Stimulated activated CD8-positive, alpha-beta memory T cell treated with anti-CD3 and anti-CD28 coated beads, Interleukin-7, amount 100 ng/mL, for 4 hours (primary cell): ENCODE measurements at places on chromosomes 16 and 17.

DNA sequence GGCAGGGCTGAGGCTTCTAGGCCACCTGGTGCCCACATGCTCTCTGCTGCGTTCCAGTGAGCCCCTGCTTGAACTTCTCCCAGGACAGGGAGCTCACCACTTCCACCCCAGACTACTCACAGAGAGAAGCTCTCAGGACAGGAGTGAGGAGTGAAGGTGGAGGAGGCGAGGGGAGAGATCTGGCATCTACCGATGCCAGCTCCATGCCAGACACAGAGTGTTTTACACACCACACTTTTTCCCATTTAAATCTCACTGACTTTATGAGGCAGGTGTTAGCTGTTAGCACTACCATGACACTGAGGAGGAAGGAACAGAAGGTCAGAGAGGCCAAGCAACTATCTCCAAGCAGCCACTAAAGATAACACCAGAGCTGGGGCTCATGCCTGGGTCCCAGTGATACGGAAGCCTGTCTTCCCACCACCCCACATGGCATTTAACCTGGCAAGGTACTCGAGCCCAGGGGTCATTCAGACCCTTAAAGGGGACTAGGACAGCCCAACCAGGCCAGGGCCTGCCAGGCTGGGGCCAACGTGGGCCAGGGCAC, 6.8 kb downstream of the FAM83G start:
- DNase-seq = no peak

DNA sequence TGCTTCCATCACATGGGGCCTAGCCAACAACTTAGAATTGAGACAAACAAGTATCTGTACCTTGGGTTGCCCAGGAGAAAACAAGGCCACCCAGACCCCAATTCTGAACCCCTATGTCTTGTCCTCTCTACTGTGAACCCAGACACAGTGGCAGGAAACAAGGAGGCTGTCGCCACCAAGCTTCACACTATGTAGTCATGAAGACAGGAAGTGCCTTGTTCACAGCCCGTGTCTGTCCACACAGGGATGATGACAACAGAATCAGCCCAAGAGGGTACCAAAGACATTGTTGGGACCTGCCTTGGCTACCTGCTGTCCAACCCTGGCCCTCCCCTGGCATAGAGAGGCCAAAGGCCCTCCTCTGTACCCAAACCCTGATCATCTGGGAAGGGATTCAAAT, 84.8 kb downstream of the CDYL2 start:
- no peak for DNase-seq

- DNase-seq = no peak
Observed at GRCh38 chr16:86994215-86994614, 323.0 kb downstream of the C16orf95 start.

- DNase-seq = no peak
Observed at GRCh38 chr17:21330436-21331160, 45.6 kb upstream of the KCNJ12 start.

- no peak for DNase-seq
Observed at GRCh38 chr17:8632061-8632460, 1.5 kb upstream of the MYH10 start.

GRCh38 chr17:64138441-64138840, 8.5 kb upstream of the ERN1 start:
- DNase-seq = no peak

DNA sequence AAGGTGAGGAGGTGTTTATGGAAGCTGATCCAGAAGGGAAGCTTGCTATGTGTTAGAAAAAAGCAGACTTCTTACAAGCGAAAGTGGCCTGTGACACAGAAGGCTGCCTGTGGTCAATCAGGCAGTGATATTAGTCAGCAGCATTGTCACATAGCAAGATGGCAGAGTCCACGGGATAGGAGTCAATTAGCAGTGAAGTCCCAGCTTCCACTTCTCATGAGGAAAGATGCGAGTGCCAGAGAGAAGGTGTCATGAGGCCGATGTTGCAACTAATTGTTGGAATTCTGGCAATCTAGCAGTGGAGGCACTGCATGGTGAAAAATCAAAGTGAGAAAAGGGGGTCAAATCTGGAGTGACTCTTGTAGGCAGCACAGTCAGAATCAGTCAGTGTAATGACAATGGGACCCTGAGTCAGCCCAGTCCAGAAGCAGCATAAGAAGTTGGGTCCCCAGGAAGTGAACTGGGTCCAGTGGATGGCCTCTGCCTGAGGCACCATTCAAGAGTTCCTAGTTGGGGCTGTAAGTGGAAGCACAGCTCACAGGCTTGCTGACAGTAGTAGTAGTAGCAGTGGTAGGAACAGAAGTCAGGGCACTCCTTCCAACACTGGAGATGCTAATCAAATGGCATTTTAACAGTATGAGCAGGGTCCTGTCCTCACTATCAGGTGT, 85.1 kb downstream of the TNFRSF13B start:
- DNase-seq = no peak

GRCh38 chr17:79301469-79301868, 226.8 kb downstream of the ENGASE start:
- no peak for DNase-seq

DNA sequence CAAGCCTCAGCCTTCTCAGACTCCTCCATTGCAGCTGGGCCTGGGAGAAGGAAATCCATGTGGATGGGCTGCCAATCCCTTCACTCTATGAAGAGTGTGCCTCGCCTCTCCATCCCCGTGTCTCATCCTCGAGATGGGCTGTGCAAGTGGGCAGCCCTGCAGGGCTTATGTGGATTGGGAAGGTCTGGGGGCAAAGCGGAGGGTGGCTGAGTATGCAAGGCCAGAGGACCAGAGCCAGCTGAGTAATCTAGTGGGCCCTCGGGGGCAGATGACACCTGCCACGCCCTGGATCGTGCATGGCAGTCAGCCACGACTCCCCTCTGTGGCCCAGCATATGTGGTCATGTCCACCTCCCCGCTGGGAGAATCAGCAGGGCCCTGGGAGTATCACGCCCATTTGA, 78.9 kb downstream of the IRX5 start:
- DNase-seq = no peak

GRCh38 chr17:728911-729310, 3.5 kb upstream of the TLCD3A start:
- DNase-seq = no peak

DNA sequence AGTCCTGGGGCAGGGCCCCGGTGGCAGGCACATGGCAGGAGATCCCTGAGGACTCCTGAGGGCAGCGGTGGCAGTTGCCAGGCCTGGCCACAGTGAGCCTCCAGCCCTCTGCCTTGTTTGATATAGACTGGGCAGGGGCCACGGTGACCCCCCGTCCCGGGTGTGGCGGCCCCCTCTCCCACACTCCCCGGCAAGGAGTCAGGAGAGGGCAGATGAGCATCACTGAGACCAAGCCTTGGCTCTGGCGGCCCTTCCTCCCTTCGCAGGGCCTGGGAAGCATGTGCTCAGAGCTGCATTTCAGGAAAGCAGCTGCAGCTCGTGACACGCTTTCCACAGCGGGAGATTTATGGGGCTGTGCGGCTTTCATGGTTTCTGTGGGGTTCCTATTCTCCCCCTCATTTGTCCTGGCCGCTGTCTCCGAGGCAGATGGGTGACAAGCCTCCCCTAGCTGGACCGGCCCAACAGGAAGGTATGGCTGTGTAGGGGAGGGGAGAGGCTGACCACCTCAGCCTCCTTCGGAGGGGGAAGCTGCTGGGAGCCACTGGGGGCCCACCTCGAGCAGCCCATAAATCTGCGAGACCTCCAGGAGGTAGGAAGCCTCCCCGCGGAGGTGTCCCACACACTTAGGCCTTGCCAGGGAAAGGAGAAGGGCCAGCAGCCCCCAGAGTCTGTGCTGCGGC, 211.4 kb downstream of the NTN1 start:
- no peak for DNase-seq

GRCh38 chr17:10033959-10034358, 128.9 kb upstream of the RCVRN start:
- DNase-seq = no peak

GRCh38 chr17:50209472-50210239, 8.2 kb upstream of the COL1A1 start:
- no peak for DNase-seq

- no peak for DNase-seq
Observed at GRCh38 chr16:85349365-85350145, 237.3 kb upstream of the CIBAR2 start.

GRCh38 chr17:74558882-74559519, 8.3 kb downstream of the CD300H start:
- DNase-seq = no peak

GRCh38 chr17:75082683-75083082, 5.1 kb upstream of the SLC16A5 start:
- no peak for DNase-seq

DNA sequence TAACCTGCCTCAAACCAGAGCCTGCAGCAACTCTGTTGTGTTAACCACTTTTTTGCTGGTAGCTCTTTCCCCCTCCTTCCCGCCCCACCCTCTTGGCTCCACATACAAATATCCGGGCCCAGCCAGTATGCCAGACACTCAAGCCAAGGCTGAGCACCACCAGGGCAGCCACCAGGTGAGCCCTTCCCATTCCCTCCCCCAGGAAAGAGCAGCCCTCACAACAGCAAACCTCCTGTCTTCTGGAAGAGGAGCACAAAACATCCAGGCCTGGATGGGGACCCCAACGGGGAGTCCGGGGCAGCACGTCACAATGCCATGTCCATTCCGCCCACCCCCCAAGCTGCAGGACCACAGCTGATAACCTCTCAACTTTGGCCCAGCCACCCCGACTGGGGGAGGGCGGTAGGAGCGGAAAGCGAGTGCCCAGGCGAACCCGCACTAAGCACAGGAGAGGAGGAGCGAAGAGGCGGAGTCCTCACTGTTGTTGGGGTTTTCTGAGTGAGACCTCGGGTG, 757 bp downstream of the ORMDL3 start:
- DNase-seq = peak; percentile 36

DNA sequence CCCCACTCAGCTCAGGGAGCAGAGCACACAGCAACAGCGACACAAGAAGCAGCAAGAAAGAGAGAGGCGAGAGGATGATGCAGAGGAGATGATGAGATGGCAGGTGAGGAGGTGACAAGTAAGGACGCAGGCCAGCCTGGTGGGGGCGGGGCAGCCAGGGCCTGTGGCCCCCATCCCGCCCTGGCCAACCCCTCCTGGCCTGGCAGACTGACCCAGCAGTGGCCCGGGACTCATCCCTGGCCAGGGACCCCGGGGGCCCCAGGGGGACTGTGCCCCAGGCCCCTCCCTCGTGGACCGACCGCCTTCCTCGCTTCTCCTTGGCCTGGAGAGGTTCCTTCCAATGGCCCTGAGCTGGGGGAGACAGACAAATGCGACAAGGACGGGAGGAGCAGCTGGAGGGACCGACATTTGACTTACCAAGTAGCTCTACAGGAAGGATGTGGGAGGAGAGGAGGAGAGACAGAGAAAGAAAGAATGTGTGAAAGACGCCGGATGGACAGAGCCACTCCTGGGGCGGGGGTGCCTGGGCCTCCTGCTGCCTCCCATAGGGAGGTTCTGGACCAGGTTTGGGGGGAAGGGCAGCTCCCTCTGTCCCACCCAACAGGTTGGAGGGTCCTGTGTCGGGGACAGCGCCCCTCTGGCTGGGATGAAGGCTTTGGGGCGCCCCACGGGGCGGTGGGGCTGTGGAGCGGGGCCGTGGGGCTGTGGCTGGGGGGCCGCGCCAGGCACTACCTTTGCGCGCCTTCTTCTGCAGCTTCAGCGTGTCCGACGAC, 6.8 kb downstream of the MTSS2 start:
- no peak for DNase-seq

GRCh38 chr17:7836596-7837407, 2.8 kb downstream of the KDM6B start:
- DNase-seq = no peak

- no peak for DNase-seq
Observed at GRCh38 chr16:84613408-84614072, 4.3 kb downstream of the COTL1 start.

GRCh38 chr16:87417528-87417910, 25.4 kb downstream of the MAP1LC3B start:
- DNase-seq = no peak

- DNase-seq = no peak
Observed at GRCh38 chr17:39595294-39595693, 12.4 kb downstream of the NEUROD2 start.

GRCh38 chr16:74438492-74438979, 17.3 kb upstream of the CLEC18B start:
- no peak for DNase-seq

GRCh38 chr16:69620573-69620972, 54.8 kb downstream of the NFAT5 start:
- no peak for DNase-seq

GRCh38 chr17:50908860-50909764, 43.0 kb upstream of the TOB1 start:
- DNase-seq = no peak

GRCh38 chr16:81060576-81061306, 16.3 kb downstream of the C16orf46 start:
- no peak for DNase-seq

- peak; percentile 47 for DNase-seq
Observed at GRCh38 chr16:67528222-67528869, at the start of gene RIPOR1. RIPOR1 (plus strand) TSS chr16:67528829; CDS start chr16:67538447, 9,618 bp downstream.

DNA sequence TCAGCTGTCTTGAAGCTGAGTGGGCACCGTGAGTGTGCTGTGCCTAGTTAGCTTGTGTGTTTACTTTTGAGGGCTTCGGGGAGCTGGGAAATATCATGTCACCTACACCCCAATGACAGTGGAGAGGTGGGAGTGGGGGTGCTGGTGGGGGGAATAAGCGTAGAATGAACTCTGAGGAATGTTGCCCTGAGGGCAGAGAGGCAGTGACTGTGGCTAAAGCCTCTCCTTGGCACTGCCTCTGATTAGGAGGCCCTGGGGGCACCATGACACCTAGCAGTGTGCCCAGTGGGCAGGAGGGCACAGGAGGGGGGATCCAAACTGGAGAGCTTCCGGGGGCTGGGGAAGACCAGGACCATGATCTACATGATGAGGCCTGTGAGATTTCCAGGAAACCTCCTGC, 24.8 kb downstream of the CACNA1G start:
- no peak for DNase-seq

GRCh38 chr16:68259007-68259825, 5.1 kb upstream of the SLC7A6 start:
- DNase-seq = no peak

- no peak for DNase-seq
Observed at GRCh38 chr17:3034578-3034920, 28.9 kb downstream of the OR1D5 start.

DNA sequence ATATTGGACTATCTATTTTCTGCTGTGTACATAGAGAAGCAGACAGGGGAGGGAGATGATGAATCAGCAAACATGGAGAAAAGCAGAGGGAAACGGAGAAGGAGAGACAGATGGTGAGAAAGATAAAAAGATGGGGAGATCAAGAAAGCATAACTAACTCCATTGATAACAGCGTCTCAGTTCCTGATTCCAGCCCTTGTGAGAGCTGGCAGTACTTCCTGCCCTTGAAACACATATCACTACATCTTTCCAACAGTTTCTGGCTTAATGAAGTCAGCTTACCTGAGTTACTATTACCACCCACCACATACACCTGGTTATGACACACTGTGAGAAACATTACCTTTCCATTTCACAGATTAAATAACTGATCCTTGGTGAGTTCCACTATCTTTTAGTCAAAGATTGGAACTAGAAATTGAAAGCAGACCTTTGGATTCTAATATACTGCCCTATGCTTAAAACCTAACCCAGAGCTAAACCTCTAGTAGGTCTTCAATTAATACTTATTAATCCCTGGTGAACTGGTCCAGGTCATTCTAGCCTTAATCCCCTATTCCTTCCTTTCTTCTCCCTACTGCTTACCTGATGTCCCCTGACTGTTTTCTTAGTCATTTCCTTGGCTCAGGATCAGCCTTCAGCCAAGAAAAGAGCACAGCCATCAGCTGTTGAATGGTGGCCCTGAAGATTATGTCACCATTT, 346.6 kb upstream of the CCL2 start:
- DNase-seq = no peak

GRCh38 chr17:73231841-73232586, 29.7 kb downstream of the CPSF4L start:
- DNase-seq = peak; percentile 96

GRCh38 chr17:67708378-67708777, 9.4 kb upstream of the NOL11 start:
- DNase-seq = no peak
